ENCODE measurements at places on chromosomes 2 and 18.

- DNase-seq, result no peak
Measured at GRCh38 chr2:55296393-55296792, 27.4 kb upstream of the MTIF2 start.

DNA sequence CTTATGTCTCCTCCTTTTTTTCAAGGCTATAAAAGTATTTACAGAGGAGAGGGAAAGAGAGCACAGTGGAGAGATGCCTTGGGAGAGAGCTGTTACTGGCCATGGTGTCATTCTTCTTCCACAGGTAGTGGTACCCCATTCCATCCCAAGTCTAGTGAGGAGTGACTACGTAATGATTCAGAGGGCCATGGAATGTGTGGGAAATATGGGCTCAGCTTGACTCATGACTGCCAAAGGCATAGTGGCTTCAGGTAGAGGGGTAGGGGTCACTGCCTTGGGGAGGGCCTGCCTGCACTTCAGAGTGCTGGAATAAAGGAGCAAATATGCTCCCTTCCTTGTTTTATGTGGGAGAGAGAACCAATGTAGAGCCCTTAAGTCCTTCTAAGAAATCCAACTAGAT is 620.6 kb downstream of the IRS1 start:
- no peak for DNase-seq

- no peak for DNase-seq
Measured at GRCh38 chr2:157839162-157839801, 36.8 kb downstream of the ACVR1 start.

DNA sequence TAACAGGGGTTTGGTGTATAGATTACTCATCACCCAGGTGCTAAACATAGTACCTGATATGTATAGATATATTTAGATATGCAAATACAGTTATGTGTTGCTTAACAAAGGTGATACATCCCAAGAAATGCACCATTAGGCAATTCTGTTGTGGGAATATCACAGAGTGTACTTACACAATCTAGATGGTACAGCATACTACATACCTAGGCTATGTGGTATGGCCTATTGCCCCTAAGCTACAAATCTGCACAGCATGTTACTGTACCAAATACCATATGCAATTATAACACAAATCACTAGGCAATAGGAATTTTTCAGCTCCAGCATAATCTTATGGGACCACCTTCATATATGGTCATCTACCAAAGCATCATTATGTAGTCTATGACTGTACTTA is 43.5 kb upstream of the NPAS2 start:
- DNase-seq, result no peak

GRCh38 chr18:68757126-68757525 is 40.8 kb upstream of the CCDC102B start:
- DNase-seq, result no peak

- peak; percentile 65 for DNase-seq
Measured at GRCh38 chr2:66445925-66446871, 11.3 kb downstream of the MEIS1 start.

GRCh38 chr2:54402350-54402749 is 53.8 kb upstream of the SPTBN1 start:
- no peak for DNase-seq

- DNase-seq, result no peak
Measured at GRCh38 chr2:97988722-97989121, 7.0 kb downstream of the TMEM131 start.

DNA sequence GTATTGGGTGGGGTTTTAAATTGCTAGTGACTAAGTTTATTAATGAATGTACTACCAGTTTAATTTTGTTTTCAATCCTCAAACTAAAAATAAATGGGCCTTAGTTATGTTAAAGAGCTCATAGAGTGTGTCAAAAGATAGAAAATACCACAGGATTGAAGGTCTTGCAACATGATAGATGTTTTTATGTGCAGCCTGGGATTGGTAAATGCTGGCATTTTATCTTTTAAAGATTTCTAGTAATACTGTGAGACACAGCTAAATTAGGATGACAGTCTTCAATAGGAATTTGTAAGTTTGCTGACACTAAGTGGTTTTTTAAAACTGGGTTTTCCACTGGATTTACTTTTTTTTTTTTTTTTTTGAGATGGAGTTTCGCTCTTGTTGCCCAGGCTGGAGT is 122.3 kb downstream of the HAUS1 start:
- no peak for DNase-seq

DNA sequence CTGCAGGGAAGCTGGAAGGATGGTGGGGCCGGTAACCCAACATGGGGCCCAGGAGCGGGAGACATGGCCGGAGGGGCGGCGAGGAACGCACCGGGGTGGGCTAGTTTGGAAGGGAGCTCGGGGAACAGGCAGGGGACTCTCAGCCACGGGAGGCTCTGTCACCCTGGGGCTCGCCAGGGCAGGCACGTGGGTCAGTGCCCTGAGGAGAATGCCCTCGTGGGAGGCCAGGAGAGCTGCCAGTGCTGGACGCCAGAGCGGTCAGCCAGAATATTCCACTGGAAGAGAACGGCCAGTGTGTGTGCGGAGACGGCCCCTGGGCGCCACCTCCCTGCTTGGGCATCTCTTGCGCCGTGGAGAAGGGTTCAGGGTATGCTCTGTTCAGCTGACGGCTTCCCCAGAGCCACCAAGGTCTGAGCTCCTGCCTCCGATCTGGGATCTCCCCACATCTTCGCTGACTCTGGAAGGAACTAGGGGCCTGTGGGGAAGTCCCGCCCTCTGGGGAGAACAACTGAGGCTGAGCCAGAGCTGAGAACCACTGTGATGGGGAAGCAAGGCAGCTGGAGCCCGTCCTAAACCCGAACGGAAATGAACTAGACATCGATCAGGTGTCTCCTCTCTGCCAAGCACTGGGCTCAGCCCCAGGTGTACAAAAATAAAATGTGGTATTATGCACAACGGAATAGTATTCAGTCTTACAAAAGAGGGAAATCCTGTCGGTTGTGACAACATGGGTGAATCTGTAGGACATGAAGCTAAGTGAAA is 49.3 kb downstream of the TNP1 start:
- no peak for DNase-seq

GRCh38 chr2:44010266-44010665 is 14.5 kb upstream of the LRPPRC start:
- DNase-seq, result no peak

- DNase-seq, result peak; percentile 53
Measured at GRCh38 chr2:96913398-96914202, 43.7 kb upstream of the SEMA4C start.

GRCh38 chr2:102773149-102773705 is 11.4 kb downstream of the TMEM182 start:
- DNase-seq, result no peak

- DNase-seq, result no peak
Measured at GRCh38 chr2:151042964-151043363, 218.7 kb downstream of the RBM43 start.

DNA sequence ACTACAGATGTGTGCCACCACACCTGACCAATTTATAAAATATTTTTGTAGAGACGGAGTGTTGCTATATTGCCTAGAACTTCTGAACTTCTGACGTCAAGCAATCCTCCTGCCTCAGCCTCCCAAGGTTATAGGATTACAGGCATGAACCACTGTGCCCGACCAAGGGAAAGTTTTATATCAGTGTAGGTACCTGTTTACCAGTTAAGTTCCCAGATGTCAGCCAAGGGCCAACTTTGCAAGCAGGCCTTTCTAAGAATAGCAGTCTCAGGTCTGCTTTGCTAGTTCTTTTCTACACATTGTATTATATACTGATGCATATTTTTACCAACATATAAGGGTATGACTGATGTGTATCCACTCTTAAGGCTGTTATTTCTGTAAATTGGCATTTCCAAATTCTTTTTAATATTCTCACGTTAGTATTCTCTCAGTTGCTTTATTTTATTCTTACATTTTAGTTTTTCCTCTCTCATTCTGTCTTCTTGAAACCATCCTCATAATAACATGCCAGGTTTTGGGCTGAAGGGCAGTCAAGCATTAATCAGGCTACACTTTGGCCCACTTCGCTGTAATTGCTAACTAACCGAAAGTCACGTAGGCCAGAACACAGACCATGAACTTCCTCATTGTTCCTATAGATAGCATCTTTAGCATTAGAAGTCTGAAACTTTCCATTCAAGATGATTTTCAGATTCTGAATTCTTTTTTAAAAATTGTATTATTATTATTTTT is 25.0 kb upstream of the CXXC1 start:
- DNase-seq, result no peak

- no peak for DNase-seq
Measured at GRCh38 chr2:226818930-226819329, 16.9 kb upstream of the RHBDD1 start.

DNA sequence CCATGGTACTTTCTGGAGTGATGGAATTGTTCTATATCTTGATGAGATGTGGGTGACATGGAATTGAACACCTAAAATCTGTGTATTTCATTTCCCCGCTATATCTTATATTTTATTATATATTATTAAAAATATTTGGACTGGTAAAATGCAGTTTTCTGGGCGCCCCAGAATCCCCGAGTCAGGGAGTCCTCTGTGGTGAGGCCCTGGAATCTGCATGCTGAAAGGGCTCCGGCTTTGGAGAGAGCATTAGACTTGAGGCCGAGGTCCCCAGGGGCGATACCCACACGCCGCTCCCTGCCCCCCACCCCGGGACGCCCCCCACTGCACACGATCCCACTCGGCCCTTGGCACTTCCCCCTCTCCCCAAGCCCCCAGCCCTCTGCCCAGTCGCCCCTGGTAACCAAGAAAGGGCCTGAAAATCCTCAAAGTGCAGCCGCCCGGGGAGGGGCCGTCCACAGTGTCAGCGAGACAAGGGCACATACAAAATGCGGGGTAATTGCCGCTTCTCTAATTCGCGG is 126.0 kb downstream of the ZFP36L2 start:
- no peak for DNase-seq

GRCh38 chr2:50397992-50398765 is 633.8 kb downstream of the NRXN1 start:
- DNase-seq, result no peak

- no peak for DNase-seq
Measured at GRCh38 chr18:40210696-40211095, 1744.3 kb upstream of the PIK3C3 start.

DNA sequence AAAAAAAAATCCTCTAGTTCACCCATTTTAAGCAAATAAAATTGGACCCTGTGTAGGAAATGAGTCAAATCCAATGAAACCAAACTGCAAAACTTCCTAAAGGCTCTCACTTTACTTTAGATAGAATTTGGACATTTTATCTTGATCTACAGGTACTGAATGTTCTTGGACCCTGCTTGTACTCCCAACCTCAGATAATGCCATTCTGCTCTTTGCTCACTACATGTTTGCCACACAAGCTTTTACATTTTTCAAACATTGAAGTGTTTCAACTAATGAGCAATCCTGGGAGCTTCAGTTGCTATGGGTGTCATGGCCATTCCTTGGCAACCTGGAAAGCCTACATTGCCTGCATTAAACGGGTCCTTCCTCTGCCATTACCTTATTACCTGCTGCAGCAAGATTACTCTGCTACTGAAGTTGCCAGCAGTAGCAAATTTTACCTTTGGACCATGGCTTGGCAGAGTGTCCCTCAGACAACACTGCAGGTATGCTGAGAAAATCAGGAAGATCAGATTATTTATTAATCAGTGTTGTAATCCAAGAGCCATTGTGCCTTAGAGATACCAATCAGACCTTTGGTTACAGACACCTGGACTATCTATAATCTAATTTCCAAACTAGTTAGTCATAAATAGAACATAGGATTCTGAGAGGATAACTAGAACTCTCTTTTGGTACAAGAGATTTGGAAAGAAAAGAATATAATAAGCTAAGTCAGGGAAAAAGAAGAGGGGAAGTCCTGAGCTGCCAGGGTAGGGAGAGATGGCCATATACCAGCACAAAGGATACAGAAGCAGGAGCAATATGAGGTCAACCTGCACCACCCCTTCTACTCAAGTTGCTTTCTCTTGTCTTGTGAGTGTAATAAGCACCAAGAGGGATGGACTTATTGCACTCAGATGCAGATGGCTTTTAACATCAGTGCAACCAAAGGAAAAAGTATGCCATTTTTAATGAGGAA is 293.3 kb upstream of the TFPI start:
- DNase-seq, result no peak

- peak; percentile 81 for DNase-seq
Measured at GRCh38 chr18:11310476-11311086, 161.2 kb upstream of the PIEZO2 start.

DNA sequence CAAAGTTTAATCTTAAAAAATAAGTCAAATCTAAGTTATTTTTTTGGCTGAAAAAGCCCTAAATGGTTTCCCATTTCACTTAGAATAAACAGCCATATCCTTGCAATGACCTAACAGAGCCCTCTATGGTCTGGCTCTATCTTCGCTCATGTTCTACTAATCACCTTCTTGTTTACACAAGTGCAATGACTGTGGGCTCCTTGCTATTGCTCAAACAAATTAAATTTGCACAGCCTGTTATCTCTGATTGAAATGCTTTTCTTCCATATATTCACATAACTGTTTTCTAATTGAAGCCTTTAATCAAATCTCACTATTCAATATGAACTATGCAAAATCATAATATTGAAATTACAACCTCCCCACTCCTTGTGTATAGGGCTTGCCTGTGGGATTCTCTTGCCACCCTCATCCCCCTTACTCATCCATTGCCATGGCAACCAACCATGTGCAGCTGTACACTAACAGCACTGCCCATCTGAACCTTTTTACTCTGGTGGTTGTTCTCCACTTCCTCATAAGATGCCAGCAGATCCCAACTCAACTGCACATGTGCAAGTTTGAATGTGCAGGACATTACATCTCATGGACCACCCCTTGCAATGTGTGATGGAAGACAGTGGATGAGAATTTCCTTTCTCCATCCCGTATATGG is 1083.2 kb downstream of the SOCS6 start:
- no peak for DNase-seq

GRCh38 chr18:42649331-42650035 is 466.0 kb downstream of the RIT2 start:
- DNase-seq, result no peak

GRCh38 chr2:230220347-230220969 is 674 bp upstream of the SP110 start:
- peak; percentile 45 for DNase-seq

- no peak for DNase-seq
Measured at GRCh38 chr2:132915812-132916549, 246.0 kb upstream of the LYPD1 start.

DNA sequence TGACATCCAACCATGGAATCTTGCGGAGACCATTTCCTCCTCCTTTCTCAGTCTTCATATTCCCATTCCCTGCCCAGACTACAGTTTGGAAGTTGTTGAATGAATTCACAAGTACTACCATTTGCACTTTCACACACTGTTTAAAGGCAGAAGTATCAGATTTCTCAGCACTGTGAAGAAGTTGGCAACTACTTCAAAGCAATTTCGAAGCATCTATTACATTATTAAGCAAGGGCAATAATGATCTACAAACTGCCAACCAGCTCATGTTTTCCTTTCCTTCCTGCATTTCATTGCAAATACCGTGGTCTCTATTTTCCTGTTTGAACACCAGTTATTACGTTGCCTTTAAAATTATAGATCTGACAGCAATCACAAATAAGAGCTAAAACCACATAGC is 105.5 kb downstream of the IRS1 start:
- DNase-seq, result no peak
